ENCODE measurements at places on chromosomes 5 and 9. TPM values are rescaled to one million over a fixed set of nuclear protein-coding genes. Genes with fewer than 3 reads are reported as not detected.

The SLC6A19 gene
- total RNA-seq: 0.62 TPM

The PCA3 gene
- total RNA-seq: not detected

The WDR38 gene
- 0.14 TPM for total RNA-seq

The ZSWIM6 gene
- 3.9 TPM for total RNA-seq

The PCDHB6 gene
- total RNA-seq: 1.1 TPM

The PCDHB9 gene
- total RNA-seq: 0.09 TPM
